ENCODE measurements at places on chromosomes 3 and 15. TPM values are rescaled to one million over a fixed set of nuclear protein-coding genes. Genes with fewer than 3 reads are reported as not detected.
A peak's percentile ranks its signal among the peaks of the same experiment; 100 is the strongest.

- DNase-seq, result peak; percentile 29
Measured at GRCh38 chr15:81338170-81339007, 14.4 kb upstream of the STARD5 start.

DNA sequence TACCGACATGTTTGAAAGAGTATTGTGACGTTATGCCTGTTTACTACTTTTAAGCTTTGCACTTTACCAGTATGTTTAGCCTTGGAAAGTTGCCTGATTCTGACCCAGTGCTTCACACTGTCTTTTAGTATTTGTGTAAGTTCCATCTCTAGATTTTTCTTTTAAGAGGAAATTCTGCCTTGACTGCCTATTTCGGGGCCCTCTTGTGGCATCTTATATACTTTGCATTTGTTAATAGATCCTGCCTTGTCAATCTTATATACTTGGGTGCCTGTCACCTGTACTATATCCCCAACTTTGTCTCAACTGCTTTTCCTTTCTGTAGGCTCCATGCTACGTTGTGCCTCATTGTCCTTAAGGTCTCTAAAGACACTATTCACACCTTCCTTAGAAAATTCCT lies 244.6 kb downstream of the STXBP5L start:
- no peak for DNase-seq

Gene CHRNA3
- 1.4 TPM for polyA plus RNA-seq

DNA sequence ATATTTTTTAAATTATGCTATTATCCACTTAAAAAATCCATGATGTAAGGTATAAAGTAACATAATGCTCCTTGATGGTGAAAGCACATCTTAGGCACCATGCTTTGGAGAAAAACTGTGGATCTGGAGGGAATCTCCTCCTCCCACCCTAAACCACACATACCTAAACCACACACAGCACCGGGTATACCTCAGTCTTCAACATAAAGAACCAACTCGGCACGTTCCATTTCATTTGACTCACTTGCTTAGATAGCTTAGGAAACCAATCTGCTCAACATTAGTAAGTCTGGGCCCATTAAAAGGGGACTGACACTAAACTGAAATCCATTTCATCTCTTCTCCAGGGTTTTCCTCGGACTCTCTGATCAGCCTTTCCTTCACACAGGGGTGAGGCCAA lies 945.7 kb upstream of the CFAP20DC start:
- no peak for DNase-seq

Gene ADPRH
- 3.2 TPM for polyA plus RNA-seq
